Aorta (tissue), 5 donors: ENCODE measurements at places on chromosomes 6 and 20. TPM values are rescaled to one million over a fixed set of nuclear protein-coding genes. Genes with fewer than 3 reads are reported as not detected.

DNA sequence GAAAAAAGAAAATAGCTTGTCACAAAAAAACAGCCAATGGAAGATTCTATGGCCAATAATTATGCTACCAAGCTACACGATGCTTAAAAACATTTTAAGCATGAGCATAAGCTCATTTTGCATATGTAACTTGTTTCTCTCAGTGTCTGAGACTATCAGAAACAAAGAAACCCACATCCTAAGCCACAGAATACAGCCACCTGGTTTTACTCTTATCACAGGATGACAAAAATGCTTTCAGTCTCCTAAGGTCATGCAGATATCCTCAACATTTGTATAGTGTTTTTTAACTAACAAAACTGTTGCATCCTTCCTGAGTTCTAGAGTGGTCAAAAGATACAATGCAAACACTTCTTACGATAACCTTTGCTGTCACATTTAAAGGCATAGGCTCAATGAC, 172.1 kb upstream of the RUNX2 start:
- no peak overlapping the region for H3K27ac ChIP-seq
- no peaks in the 10 kb centered on the region for H3K4me1 ChIP-seq
- no peaks in the 10 kb centered on the region for H3K27me3 ChIP-seq
- no peak for DNase-seq

DNA sequence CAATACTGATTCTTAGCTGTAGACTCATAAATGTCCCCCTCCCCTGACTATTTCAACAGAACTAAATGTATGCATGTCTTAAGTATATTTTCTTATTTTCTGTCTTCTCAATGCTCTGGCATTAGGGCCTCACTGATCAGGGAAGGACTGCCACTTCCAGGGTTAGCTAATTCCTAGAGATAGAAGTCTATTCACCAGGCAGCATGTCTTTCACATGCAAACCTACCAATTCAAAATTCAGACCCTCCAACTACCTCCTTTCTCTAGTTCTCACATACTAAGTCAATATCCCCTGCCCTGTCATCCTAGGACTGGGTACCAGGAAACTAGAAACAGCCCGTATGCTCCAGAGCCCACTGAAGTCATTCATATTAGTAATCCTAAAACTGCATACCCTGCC, 132.3 kb downstream of the RALGAPA2 start:
- no peaks in the 10 kb centered on the region for H3K27me3 ChIP-seq
- no peak for DNase-seq
- H3K27ac ChIP-seq: no peak overlapping the region
- no peaks in the 10 kb centered on the region for H3K4me1 ChIP-seq

ATG5 gene
- 30.3 TPM for total RNA-seq

- no peak overlapping the region for H3K27ac ChIP-seq
- no peak overlapping the region for H3K4me3 ChIP-seq
- no peak for DNase-seq
These were observed 2.2 kb downstream of the KCNB1 start for GRCh38 chr20:49480236-49480635.

- no peak overlapping the region for H3K4me3 ChIP-seq
- H3K36me3 ChIP-seq: no peaks in the 10 kb centered on the region
- H3K4me1 ChIP-seq: no peaks in the 10 kb centered on the region
- DNase-seq: no peak
- H3K27me3 ChIP-seq: no peaks in the 10 kb centered on the region
These were observed 301.2 kb upstream of the BMP2 start for GRCh38 chr20:6466075-6466810.

GRCh38 chr20:8309634-8310033, 177.6 kb downstream of the PLCB1 start:
- no peak overlapping the region for H3K27ac ChIP-seq
- no peaks in the 10 kb centered on the region for H3K27me3 ChIP-seq
- no peaks in the 10 kb centered on the region for H3K4me1 ChIP-seq
- H3K36me3 ChIP-seq: no peaks in the 10 kb centered on the region
- H3K4me3 ChIP-seq: no peak overlapping the region

DNA sequence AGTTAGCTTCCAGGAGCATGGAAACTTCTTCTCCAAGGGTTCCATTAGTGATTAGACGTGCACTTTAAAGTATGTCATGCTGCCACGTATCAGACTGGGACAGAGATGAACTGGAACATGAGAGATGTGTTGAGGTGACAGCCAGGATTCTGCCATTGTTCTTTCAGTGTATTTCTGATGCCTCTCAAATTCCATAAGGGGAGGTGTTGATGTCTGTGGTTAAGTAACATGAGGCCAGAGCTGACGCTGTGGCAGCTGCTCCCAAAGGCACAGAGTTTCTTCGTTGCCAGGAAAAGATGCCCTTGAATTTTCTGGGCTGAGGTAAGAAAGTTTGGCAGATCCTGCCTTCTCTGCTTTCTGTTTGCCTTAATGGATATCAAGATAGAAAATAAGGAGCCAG, 63.5 kb downstream of the TRMT6 start:
- no peak overlapping the region for H3K4me3 ChIP-seq
- DNase-seq: no peak
- no peaks in the 10 kb centered on the region for H3K36me3 ChIP-seq
- no peaks in the 10 kb centered on the region for H3K4me1 ChIP-seq
- H3K27me3 ChIP-seq: no peaks in the 10 kb centered on the region

WFDC10B gene
- not detected for total RNA-seq

DNA sequence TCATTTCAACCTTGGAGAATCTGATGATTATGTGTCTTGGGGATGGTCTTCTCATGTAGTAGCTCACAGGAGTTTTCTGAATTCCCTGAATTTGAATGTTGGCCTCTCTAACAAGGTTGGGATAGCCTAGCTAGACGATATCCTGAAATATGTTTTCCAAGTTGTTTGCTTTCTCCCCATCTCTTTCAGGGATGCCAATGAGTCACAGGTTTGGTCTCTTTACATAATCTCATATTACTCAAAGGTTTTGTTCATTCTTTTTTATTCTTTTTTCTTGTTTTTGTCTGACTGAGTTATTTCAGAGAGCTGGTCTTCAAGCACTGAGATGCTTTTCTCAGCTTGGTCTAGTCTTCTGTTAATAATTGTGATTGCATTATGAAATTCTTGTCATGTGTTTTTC, 42.7 kb upstream of the COL9A1 start:
- H3K27ac ChIP-seq: no peak overlapping the region
- no peak for DNase-seq
- H3K4me1 ChIP-seq: no peaks in the 10 kb centered on the region

DNA sequence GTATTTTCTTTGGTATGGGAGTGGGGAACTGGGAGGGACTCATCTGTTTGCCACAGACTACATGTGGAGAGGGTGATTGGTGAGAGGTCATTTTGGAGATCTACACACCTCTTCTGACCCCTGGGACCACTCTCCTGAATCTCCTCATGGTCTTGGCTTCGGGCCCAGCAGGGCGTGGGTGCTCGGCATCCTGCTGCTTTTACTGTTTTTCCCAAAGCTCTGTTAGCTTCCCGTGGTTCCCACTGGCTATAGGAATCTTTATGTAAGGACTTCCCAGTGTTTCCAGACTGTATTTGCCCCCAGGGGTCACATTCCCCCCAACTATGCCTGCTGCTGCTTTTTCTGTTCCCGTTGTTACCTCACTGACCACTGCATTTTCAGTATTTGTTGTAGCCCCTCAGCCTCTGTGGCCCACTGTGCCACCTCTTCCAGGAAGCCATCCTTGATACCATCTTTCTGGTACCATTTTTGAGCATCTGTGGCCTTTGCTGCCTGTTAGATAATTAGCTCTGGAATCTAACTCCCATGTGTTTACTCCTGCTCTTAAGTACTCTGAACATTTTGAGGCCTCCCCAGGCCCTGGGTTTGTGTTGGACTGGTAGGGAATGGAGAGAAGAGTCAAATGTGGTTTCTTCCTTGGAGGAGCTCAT, 14.9 kb downstream of the PLCG1 start:
- no peak overlapping the region for H3K27ac ChIP-seq
- DNase-seq: no peak
- no peak overlapping the region for H3K4me3 ChIP-seq
- no peaks in the 10 kb centered on the region for H3K36me3 ChIP-seq
- peaks cover 4% of the 10 kb centered on the region for H3K4me1 ChIP-seq

SCRT2 gene
- not detected for total RNA-seq

FAM83C gene
- total RNA-seq: not detected

DNA sequence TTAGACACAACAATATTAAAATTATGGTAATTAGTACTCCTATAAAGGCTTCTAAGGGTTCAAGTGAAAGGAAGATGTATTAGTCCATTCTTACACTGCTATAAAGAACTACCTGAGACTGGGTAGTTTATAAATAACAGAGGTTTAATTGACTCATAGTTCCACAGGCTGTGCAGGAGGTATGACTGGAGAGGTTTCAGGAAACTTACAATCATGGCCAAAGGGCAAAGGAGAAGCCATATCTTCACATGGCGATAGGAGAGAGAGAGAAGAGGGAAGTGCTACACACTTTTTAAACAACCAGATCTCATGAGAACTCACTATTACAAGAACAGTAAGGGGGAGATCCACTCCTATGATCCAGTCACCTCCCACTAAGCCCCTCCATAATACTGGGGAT, 52.9 kb downstream of the TINAG start:
- no peaks in the 10 kb centered on the region for H3K36me3 ChIP-seq
- no peak overlapping the region for H3K27ac ChIP-seq
- no peaks in the 10 kb centered on the region for H3K27me3 ChIP-seq
- H3K4me1 ChIP-seq: no peaks in the 10 kb centered on the region

DNA sequence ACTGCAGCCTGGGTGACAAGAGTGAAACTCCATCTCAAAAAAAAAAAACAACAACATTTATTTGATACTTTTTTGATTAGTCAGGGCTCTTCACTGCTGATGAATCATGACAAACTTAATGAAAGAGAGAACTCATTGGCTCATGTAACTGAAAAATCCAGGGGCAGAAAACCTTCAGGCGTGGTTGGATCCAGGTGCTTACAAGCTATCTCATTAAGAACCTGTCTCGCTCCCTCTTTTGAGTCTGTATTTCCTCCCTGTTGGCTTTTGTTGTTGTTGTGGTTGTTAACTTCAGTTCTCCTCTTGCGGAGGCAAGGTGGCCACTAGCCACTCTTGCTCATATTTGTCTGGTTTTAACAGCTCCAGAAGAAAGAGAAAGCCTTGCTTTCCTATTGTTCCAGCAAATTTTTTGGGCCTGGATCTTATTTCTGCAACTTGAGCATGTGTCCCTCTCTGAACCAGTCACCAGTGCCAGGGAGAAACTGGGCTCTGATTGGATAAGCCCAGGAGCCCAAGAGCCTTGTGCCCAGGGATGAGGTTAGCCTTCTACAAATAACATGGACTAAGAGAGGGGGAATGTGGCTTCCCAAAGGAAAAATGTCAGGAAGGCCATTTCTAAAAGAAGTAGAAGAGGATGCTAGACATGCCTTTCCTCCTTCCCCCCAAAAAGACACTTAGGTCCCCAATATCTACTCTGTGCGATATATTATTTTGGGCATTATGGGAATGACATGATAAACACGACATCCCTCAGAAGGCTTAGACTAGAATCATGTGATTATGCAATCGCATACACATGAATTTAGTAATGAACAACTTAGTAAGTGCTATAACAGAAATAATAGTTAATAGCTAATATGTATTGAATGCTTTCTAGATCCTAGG, 64.5 kb downstream of the PHACTR2 start:
- peak overlapping the region; percentile 76 for H3K27ac ChIP-seq
- H3K4me3 ChIP-seq: no peak overlapping the region
- H3K4me1 ChIP-seq: peaks cover 2% of the 10 kb centered on the region
- no peaks in the 10 kb centered on the region for H3K27me3 ChIP-seq
- no peaks in the 10 kb centered on the region for H3K36me3 ChIP-seq

MLN gene
- total RNA-seq: not detected

MC3R gene
- total RNA-seq: not detected

WFDC12 gene
- total RNA-seq: not detected

GZF1 gene
- 13.2 TPM for total RNA-seq

CST2 gene
- not detected for total RNA-seq

- DNase-seq: no peak
- H3K4me3 ChIP-seq: no peak overlapping the region
- H3K36me3 ChIP-seq: no peaks in the 10 kb centered on the region
- H3K4me1 ChIP-seq: no peaks in the 10 kb centered on the region
These were observed 195.8 kb upstream of the ZNF184 start for GRCh38 chr6:27668442-27669294.

DNA sequence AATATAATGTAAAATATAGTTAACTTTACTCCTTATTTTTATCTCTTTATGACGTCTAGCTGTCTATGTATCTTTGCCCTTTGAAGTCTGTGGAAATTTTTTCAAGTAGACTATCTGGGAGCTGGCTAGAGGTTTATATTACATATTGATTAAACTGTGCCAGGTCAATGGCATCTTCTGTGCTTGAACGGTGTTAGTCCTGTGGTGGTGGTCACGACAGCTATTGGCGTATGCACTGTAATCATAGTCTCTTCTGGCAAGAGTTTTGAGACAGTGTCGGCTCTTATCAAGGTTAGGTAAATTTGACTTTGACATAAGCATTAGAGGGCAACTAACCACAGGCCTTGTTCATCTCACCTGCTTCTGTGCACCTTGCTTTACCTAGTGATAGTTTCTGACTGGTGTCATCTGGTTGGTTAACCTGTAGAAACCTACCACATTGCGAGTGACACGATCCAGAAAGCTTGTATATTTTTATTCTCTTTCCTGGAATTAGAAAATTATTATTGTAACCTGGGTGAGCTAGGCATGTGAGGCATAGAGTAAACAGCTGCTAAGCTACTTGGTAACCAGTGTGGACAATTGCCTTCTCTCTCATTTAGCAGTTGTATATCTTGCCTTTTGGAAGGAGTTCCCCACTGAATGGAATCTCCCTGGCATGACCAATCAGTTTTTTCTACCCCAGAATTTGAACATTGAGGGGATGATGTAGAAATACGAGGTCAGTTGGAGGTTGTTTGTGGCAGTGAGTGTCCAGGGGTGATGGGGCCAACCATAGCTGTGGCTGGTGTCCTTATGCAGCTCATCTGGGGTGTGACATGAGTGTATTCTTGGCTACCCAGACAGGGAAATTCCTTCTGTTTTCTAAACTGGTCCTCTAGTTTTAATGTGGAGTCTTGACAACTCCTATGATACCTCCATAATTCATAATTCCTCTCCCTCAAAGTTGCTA, 45.9 kb downstream of the SH3BGRL2 start:
- H3K4me1 ChIP-seq: peaks cover 2% of the 10 kb centered on the region
- H3K27ac ChIP-seq: no peak overlapping the region
- H3K36me3 ChIP-seq: no peaks in the 10 kb centered on the region
- no peak for DNase-seq

TNFRSF6B gene
- 5.9 TPM for total RNA-seq

- no peak overlapping the region for H3K27ac ChIP-seq
- H3K27me3 ChIP-seq: no peaks in the 10 kb centered on the region
- no peaks in the 10 kb centered on the region for H3K36me3 ChIP-seq
- no peak overlapping the region for H3K4me3 ChIP-seq
- DNase-seq: no peak
These were observed 38.8 kb downstream of the CDYL start for GRCh38 chr6:4814987-4815386.

GRCh38 chr6:75747152-75747992, 1.7 kb upstream of the MYO6 start:
- H3K27ac ChIP-seq: no peak overlapping the region
- H3K4me3 ChIP-seq: no peak overlapping the region
- DNase-seq: no peak
- no peaks in the 10 kb centered on the region for H3K4me1 ChIP-seq

IL17F gene
- not detected for total RNA-seq
